ENCODE measurements at places on chromosomes 11 and 22.

DNA sequence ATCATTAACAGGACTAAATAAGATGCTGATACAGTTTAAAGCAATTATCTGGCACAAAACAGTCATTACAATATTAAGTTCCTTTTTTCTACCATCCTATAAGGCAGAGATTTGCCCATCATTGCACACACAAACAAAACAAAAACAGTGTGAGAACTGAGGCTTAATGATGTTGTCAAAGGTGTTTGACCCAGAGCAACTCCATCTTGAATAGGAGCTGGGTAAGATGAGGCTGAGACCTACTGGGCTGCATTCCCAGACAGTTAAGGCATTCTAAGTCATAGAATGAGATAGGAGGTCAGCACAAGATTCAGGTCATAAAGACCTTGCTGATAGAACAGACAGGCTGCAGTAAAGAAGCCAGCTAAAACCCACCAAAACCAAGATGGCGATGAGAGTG is 33.2 kb downstream of the CTSC start:
- DNase-seq, result no peak

GRCh38 chr11:19595499-19595839 is 117.2 kb upstream of the NAV2 start:
- no peak for DNase-seq

GRCh38 chr11:75320046-75320618 is 31.3 kb downstream of the ARRB1 start:
- DNase-seq, result no peak

DNA sequence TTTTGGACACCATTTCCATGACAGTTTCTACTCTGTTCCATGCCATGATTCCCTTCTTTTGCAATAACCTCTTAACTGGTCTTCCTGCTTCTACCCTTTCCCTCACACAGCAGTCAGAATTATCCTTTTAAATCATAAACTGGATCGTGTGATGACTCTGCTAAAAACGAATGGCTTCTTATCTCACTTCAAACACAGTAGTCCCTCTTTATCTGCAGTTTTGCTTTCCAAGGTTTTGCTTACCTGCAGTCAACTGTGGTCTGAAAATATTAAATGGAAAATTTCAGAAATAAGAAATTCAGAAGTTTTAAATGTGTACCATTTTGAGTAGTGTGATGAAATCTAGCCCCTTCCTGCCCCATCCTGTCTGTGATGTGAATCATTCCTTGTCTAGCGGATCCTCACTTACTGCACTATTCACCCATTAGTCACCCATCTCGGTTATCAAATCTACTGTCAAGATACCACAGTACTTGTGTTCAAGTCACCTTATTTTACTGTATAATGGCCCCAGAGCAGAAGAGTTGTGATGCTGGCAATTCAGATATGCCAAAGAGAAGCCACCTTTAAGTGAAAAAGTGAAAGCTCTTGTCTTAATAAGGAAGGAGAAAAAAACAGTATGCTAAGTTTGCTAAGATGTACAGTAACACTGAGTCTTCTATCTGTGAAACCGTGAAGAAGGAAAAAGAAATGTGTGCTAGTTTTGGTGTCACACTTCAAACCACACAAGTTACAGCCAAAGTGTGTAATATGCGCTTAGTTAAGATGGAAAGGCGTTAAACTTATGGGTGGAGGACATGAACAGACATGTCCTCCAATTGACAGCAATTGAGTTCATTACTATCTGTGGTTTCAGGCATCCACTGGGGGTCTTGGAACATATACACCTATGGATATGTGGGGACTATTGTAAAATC is 283.0 kb downstream of the DDX10 start:
- no peak for DNase-seq

DNA sequence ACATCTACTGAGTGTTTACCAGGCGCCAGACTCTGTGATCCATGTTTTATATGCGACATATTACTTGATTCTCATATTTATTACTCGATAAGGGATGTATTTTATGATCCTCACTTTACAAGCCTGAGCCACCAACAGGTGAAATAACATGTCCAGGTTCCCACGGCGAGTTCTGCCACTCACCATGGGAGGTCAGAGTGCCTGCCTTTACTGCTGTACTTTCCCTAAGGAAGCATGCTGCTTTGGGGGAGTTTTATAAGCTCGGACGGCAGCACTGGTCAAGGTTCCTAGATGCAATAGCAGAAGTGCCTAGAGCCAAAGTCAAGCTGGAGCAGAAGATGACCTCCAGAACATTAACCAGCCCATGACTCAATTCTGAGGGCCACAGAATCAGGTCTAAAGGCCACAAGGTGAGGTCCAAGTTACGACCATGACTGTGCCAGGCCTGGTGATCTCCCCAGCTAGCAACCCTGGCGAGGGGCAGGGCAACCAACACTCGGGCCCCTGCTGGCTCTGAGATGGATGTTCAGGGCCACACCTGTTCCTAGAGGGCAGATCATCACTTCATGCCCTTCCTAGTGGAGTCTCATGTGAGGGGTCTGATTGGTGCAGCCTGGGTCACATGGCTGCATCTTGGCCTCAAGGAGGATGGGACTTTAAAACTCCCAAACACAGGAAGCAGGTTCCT is 14.2 kb downstream of the IFT27 start:
- DNase-seq, result no peak

DNA sequence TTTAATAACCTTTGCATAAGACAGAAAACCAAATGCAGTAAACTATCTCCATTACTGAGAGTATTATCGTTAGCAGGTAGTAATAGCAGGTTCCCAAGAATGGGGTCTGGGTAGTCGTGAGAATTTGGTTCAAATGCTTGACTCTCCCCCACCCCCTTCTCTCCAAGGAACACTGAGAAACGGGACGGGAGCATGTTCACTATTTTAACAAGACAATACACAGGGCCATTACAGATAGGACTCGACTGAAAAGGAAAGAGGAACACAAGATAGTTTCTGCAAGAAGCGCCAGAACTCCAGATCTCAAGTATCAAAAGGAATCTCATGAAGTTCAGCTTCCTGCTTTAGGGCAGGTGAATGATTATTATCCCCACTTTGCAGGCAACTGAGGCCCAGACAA is 27.0 kb downstream of the KMT5B start:
- no peak for DNase-seq

DNA sequence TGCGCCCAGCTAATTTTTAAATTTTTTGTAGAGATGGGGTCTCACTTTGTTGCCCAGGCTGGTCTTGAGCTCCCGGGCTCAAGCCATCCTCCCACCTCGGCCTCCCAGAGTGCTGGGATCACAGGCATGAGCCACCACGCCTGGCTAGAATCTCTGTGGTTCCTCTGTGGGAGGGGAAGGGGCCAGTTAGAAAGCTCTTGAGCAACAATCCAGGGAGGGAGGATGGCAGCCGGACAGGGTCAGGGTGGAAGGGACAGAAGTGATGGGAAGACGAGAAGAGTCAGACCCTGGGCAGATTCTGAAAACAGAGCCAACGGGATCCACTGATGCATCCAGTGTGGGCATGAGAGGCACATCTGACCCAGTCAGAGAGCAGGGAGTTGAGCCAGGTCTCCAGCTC is 38.9 kb upstream of the MN1 start:
- no peak for DNase-seq

DNA sequence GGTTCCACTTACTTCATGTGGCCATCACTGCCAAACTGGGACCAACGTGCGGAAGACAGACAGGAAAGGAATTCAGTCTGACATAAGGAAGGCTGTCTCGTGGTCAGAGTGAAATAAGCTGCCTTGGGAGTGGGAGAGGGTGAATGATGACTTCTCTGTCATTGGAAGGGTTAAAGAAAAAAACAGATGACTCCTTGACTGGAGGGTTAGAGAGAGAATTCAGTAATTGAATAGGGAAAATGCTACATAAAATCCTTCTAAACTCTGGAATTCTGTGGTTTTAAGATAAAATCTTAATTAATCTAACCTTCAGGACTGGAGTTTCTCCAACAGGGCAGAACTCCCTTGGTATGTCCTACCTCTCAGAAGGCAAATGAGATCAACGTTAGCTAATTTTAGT is 33.8 kb downstream of the RAB30 start:
- DNase-seq, result no peak
